ENCODE measurements at places on chromosomes 5 and 9. TPM values are rescaled to one million over a fixed set of nuclear protein-coding genes. Genes with fewer than 3 reads are reported as not detected.

GRCh38 chr5:148342371-148343045, 7.1 kb downstream of the SPINK9 start:
- H3K4me1 ChIP-seq: no peaks in the 10 kb centered on the region
- H3K36me3 ChIP-seq: no peaks in the 10 kb centered on the region
- no peak overlapping the region for H3K27ac ChIP-seq
- no peak for DNase-seq
- no peaks in the 10 kb centered on the region for H3K27me3 ChIP-seq

DNA sequence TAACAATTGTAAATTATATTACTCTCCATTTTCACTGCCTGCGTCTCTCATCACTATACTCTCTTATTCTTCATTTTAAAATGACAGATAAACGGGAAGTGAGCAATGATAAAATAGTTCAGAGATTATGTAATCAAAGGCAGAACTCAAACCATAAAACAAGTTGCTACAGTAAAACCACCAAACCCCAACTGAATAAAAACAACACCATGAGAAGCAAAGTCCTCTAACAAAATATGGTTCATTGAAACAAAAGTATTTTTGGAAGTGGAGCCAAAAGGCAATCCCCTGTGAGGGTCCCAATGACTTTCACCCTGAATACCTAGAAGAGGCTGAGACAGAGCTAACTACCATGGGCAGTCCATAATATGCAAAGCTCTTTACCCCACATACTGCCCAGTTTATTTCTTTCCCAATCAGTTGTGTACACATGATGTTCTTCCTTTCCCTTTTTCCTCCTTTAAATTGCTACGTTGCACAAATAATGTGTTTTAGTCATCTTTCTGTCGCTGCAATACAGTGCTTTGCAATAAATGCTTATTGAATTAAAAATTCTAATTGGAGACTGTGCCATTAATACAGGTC, 64.0 kb upstream of the PTGER4 start:
- DNase-seq: no peak
- H3K27me3 ChIP-seq: no peaks in the 10 kb centered on the region
- H3K4me1 ChIP-seq: no peaks in the 10 kb centered on the region
- H3K36me3 ChIP-seq: no peaks in the 10 kb centered on the region

DNA sequence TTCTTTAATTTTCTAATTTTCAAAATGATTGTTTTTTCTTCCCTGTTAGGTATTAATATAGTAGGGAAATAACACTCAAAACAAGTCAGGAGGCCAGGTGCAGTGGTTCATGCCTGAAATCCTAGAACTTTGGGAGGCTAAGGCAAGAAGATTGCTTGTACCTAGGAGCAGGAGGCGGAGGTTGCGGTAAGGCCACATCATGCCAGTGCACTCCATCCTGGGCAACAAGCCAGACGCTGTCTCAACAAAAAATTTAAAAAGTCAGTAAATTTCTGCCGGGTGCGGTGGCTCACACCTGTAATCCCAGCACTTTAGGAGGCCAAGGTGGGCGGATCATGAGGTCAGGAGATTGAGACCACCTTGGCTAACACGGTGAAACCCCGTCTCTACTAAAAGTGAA, 10.2 kb upstream of the CDK7 start:
- H3K4me3 ChIP-seq: no peak overlapping the region
- H3K36me3 ChIP-seq: peaks cover 15% of the 10 kb centered on the region
- DNase-seq: no peak
- no peak overlapping the region for H3K27ac ChIP-seq
- no peaks in the 10 kb centered on the region for H3K4me1 ChIP-seq

- no peak for DNase-seq
- no peaks in the 10 kb centered on the region for H3K27me3 ChIP-seq
- no peaks in the 10 kb centered on the region for H3K4me1 ChIP-seq
- H3K4me3 ChIP-seq: no peak overlapping the region
- H3K36me3 ChIP-seq: no peaks in the 10 kb centered on the region
- H3K27ac ChIP-seq: no peak overlapping the region
Measured at GRCh38 chr5:11105696-11106095, 344.7 kb upstream of the DAP start.

DNA sequence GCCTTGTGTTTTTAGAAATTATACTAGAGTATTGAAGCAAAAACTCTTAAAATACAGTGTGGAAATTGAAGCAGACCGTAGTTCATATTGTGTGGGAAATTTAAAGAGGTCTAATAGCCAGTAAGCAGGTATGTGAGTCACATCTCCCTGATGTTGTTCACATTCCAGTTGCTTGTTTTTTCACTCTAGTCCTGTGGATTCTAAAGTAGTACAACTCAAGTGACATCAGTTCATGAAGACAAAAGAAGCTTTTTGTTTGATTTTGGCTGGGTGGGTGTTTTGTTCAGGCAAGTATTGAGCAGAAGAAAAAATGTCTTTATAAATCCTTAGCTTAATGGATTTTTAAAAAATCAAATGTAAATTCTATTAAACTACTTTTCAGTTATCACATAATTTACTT, 216.2 kb downstream of the MAN2A1 start:
- H3K27me3 ChIP-seq: no peaks in the 10 kb centered on the region
- H3K4me1 ChIP-seq: peaks cover 8% of the 10 kb centered on the region
- H3K36me3 ChIP-seq: no peaks in the 10 kb centered on the region
- H3K4me3 ChIP-seq: no peak overlapping the region
- no peak overlapping the region for H3K27ac ChIP-seq

DNA sequence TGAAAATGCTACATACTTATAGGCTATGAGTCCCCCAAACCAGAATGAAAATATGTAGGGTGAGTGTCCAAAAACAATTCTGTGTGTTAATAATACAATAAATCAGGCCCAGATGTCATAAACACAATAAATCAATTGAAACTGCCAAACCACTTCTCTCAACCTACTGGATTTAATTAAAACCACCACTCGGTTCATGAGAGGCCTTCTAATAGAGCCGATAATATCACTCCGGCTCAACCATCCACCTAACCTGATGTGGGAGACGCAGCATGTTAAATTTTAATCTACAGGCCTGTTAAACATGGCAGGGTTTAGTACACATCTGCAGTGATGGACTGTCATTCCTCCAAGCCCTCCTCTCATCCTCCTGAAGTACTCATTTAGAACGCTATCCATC, 734.5 kb upstream of the ZNF608 start:
- H3K27ac ChIP-seq: no peak overlapping the region
- no peaks in the 10 kb centered on the region for H3K27me3 ChIP-seq
- DNase-seq: no peak

GRCh38 chr9:13137426-13137825, 142.1 kb downstream of the MPDZ start:
- no peak overlapping the region for H3K4me3 ChIP-seq
- H3K27me3 ChIP-seq: no peaks in the 10 kb centered on the region
- DNase-seq: no peak

GRCh38 chr9:113989017-113989713, 88.9 kb downstream of the AMBP start:
- H3K27me3 ChIP-seq: no peaks in the 10 kb centered on the region
- no peaks in the 10 kb centered on the region for H3K36me3 ChIP-seq
- peak; percentile 15 for DNase-seq
- H3K4me3 ChIP-seq: no peak overlapping the region
- no peak overlapping the region for H3K27ac ChIP-seq

DNA sequence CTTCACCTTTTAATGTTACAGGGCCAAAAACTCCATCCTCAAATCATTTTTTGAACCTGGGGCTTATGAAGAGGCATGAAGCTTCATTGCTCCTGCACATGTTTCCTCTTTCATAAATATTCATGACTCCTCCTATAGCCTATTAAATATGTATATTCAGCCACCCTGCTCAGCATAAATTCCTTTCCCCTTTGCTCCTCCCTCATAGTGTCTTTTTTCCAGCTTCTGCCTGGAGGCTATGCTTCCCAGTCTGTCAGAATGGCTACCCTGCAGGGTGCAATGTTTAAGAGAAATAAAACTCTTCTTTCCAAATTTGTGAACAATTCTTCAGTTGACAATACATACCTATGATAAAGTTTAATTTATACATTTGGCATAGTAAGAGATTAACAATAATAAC, 1082.9 kb upstream of the CDH18 start:
- no peaks in the 10 kb centered on the region for H3K36me3 ChIP-seq
- no peaks in the 10 kb centered on the region for H3K4me1 ChIP-seq
- H3K4me3 ChIP-seq: no peak overlapping the region
- no peak for DNase-seq

Gene ZNF608
- 39.4 TPM for total RNA-seq

- H3K4me3 ChIP-seq: no peak overlapping the region
- H3K27me3 ChIP-seq: peaks cover 73% of the 10 kb centered on the region
- no peak for DNase-seq
Measured at GRCh38 chr5:154472871-154473580, 5.0 kb downstream of the HAND1 start.

GRCh38 chr5:120518581-120518980, 54.5 kb downstream of the PRR16 start:
- H3K36me3 ChIP-seq: no peaks in the 10 kb centered on the region
- H3K4me3 ChIP-seq: no peak overlapping the region
- DNase-seq: no peak
- H3K27me3 ChIP-seq: no peaks in the 10 kb centered on the region
- H3K4me1 ChIP-seq: no peaks in the 10 kb centered on the region
- H3K27ac ChIP-seq: no peak overlapping the region

Gene ECSCR
- total RNA-seq: 34.9 TPM

GRCh38 chr9:34620061-34620994, at the start of gene DCTN3:
Gene DCTN3, minus strand, starts transcription at chr9:34620495. Its CDS starts 31 bp downstream, at chr9:34620464.
- no peak within 1 kb of the TSS for H3K27ac ChIP-seq
- DNase-seq: peak; percentile 97
- H3K36me3 ChIP-seq: peaks cover 24% of the 10 kb centered on the region
- H3K4me1 ChIP-seq: peaks cover 18% of the 10 kb centered on the region
- peaks cover 19% of the 10 kb centered on the region for H3K27me3 ChIP-seq
- H3K4me3 ChIP-seq: peak within 1 kb of the TSS; percentile 73

Gene MOB3B
- 17.3 TPM for total RNA-seq

Gene OBP2B
- not detected for total RNA-seq

Gene MVB12B
- 19.3 TPM for total RNA-seq

GRCh38 chr9:82424599-82425120, 436.1 kb downstream of the SPATA31D1 start:
- H3K36me3 ChIP-seq: no peaks in the 10 kb centered on the region
- H3K4me3 ChIP-seq: no peak overlapping the region
- H3K27me3 ChIP-seq: no peaks in the 10 kb centered on the region
- H3K4me1 ChIP-seq: no peaks in the 10 kb centered on the region
- DNase-seq: no peak

Gene TMEM8B
- 17.4 TPM for total RNA-seq

- H3K27ac ChIP-seq: peak within 1 kb of the TSS; percentile 91
- H3K36me3 ChIP-seq: no peaks in the 10 kb centered on the region
- no peaks in the 10 kb centered on the region for H3K27me3 ChIP-seq
- peak within 1 kb of the TSS; percentile 41 for H3K4me3 ChIP-seq
- peaks cover 11% of the 10 kb centered on the region for H3K4me1 ChIP-seq
Measured at GRCh38 chr5:115262321-115263077, at the start of gene PGGT1B. Gene PGGT1B, minus strand, starts transcription at chr5:115262877. Its CDS starts 26 bp downstream, at chr5:115262851.

Gene C5orf34
- 1.6 TPM for total RNA-seq

GRCh38 chr5:65861830-65862241, 64.5 kb upstream of the ERBIN start:
- no peak overlapping the region for H3K27ac ChIP-seq
- peaks cover 4% of the 10 kb centered on the region for H3K4me1 ChIP-seq
- peak; percentile 3 for DNase-seq
- no peak overlapping the region for H3K4me3 ChIP-seq
- H3K27me3 ChIP-seq: no peaks in the 10 kb centered on the region

GRCh38 chr5:181028032-181028819, 11.8 kb upstream of the BTNL9 start:
- H3K4me3 ChIP-seq: no peak overlapping the region
- no peaks in the 10 kb centered on the region for H3K27me3 ChIP-seq
- DNase-seq: no peak
- no peak overlapping the region for H3K27ac ChIP-seq

DNA sequence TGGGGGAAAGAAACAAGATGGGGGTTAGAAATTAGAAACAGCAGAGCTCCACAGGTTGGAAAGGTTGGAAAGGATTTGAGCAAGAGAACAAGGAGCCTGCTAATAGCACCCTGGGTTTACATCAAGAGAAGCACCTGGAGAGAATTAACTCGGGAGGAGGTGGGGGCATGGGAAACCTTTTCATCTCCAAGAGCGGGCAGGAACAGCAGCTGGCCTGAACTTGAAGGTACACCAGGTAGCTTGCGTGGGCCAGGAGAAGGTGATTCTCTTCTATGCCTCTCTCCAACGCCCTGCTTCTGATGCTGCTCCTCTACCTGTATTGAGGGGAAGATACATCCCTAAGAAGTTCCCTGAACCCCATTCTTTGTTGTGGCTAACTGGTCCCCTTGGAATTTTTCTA, 37.1 kb upstream of the GLRX start:
- no peak overlapping the region for H3K4me3 ChIP-seq
- H3K27ac ChIP-seq: peak overlapping the region; percentile 38
- H3K27me3 ChIP-seq: no peaks in the 10 kb centered on the region
- H3K36me3 ChIP-seq: no peaks in the 10 kb centered on the region
- DNase-seq: no peak
- H3K4me1 ChIP-seq: peaks cover 10% of the 10 kb centered on the region

Gene PROB1
- total RNA-seq: 1.6 TPM

Gene SOHLH1
- not detected for total RNA-seq

DNA sequence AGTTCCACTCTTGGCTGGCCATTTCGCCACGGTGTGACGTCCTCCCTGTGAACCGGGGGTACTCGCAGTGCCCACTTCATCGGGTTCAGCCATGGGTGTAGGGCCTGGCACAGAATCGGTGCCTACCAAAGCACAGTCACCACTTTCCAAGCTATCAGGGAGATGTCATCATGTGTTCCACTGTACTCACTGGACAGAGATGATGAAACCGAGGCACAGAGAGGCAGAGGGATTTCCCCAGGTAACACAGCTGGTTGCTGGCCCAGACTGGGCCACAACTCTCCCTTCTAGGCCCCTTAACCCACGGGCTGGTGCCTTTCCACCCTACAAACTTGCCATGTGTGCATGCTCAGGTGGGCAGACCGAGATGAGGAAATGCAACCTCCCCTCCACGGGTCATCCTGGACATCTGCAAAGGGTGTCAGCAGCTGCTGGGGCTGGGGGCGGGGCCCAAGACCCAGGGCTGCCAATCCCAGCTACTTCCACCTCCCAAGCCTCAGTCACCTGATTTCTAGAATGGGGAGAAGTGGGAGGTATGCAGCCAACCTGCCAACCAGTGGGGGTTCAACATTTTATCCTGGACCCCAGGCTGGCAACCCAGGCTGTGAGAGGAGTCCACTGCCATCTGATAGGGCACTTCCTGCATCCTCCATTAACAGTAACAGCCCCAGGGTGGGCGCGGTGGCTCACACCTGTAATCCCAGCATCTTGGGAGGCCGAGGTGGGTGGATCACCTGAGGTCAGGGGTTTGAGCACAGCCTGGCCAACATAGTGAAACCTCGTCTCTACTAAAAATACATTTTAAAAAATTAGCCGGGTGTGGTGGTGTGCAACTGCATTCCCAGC, 893 bp upstream of the SH2D3C start:
- DNase-seq: no peak
- no peaks in the 10 kb centered on the region for H3K36me3 ChIP-seq
- H3K4me1 ChIP-seq: peaks cover 19% of the 10 kb centered on the region
- no peak overlapping the region for H3K4me3 ChIP-seq
- peak overlapping the region; percentile 28 for H3K27ac ChIP-seq

Gene NKD2
- 0.78 TPM for total RNA-seq

Gene PCDHGC4
- total RNA-seq: 5.4 TPM

Gene KCNIP1
- 1.7 TPM for total RNA-seq

GRCh38 chr5:132056610-132057497, 3.6 kb upstream of the IL3 start:
- no peaks in the 10 kb centered on the region for H3K36me3 ChIP-seq
- H3K27me3 ChIP-seq: no peaks in the 10 kb centered on the region
- H3K4me1 ChIP-seq: no peaks in the 10 kb centered on the region
- no peak overlapping the region for H3K27ac ChIP-seq
- H3K4me3 ChIP-seq: no peak overlapping the region

GRCh38 chr9:34256987-34257585, 72.0 kb downstream of the KIF24 start:
- no peaks in the 10 kb centered on the region for H3K27me3 ChIP-seq
- H3K4me1 ChIP-seq: peaks cover 16% of the 10 kb centered on the region
- H3K27ac ChIP-seq: no peak overlapping the region
- DNase-seq: no peak

All from thyroid gland (tissue), 4 donors.